Tongue (tissue), 3 donors: ENCODE measurements at places on chromosomes 6 and 20. TPM values are rescaled to one million over a fixed set of nuclear protein-coding genes. Genes with fewer than 3 reads are reported as not detected.

ME1 gene
- 4.0 TPM for total RNA-seq

NRM gene
- 5.2 TPM for total RNA-seq

SLC24A3 gene
- 33.5 TPM for total RNA-seq

ANKEF1 gene
- 1.8 TPM for total RNA-seq

KCNQ2 gene
- 2.6 TPM for total RNA-seq

GPX5 gene
- not detected for total RNA-seq

PAK1IP1 gene
- 13.1 TPM for total RNA-seq

OXT gene
- total RNA-seq = not detected

OTOR gene
- total RNA-seq = 0.21 TPM
